Activated naive CD8-positive, alpha-beta T cell treated with anti-CD3 and anti-CD28 coated beads for 36 hours (primary cell): ENCODE measurements at places on chromosomes 4 and X. TPM values are rescaled to one million over a fixed set of nuclear protein-coding genes. Genes with fewer than 3 reads are reported as not detected.

DNA sequence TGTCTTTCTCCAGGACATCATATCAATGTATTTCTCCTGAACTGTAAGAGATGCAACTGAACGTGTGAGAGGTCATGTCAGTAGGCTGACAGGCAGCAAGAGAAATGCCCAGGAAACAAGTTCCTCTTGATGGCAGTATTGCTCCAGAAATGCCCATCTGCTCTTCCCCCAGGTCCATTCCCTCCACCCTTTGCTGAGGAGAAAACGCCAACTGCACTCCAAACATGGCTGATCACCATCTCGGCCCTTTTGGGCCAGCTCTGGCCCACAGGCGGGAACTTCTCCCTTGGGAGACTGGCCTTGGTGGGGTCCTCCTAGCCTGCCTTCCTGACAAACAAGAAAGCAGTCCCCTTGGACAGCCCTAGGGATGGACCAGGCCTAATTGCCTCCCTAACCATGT, 276.5 kb upstream of the AGTR2 start:
- no peak for DNase-seq

DNA sequence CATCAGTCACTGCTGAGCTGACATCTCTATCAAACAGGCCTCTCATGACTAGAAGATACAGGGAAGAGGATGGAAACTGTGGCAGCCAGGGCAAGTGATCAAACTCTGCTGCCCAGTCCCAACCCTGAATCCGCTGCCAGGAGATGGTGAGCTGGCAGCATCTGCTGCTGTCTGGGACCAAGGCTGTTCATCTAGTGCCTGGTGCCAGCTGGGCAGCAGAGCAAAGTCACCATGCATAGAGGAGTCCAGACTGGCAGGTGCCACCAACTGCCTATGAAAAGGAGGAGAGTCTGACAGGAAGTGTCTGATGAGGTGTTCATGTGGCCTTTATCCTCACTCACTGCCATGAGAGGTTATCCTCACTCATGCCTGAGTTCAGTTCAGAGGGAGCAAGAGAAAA, 518.9 kb downstream of the MID1IP1 start:
- no peak for DNase-seq

DNA sequence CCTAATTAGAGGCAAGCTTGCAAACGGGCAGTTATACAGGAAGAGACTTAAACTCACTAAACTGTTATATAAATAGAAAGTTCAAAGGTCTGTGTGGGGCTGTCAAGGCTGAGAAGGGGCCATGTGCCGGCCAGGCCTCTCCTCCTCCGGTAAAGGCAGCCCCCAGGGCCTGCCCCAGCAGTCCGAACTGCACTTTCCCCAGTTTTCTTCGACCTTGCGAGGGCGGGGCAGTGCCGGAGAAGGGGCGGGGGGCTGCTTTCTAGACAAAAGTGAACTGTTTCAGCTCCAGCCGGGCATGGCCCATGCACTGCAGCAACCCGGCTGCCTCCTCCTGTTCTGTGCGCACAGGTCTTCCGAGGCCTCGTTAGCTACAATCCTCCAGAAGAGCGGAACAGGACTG, 4.1 kb downstream of the AFF2 start:
- DNase-seq: no peak

GRCh38 chrX:105706041-105706440, 116.3 kb upstream of the NRK start:
- no peak for DNase-seq

DNA sequence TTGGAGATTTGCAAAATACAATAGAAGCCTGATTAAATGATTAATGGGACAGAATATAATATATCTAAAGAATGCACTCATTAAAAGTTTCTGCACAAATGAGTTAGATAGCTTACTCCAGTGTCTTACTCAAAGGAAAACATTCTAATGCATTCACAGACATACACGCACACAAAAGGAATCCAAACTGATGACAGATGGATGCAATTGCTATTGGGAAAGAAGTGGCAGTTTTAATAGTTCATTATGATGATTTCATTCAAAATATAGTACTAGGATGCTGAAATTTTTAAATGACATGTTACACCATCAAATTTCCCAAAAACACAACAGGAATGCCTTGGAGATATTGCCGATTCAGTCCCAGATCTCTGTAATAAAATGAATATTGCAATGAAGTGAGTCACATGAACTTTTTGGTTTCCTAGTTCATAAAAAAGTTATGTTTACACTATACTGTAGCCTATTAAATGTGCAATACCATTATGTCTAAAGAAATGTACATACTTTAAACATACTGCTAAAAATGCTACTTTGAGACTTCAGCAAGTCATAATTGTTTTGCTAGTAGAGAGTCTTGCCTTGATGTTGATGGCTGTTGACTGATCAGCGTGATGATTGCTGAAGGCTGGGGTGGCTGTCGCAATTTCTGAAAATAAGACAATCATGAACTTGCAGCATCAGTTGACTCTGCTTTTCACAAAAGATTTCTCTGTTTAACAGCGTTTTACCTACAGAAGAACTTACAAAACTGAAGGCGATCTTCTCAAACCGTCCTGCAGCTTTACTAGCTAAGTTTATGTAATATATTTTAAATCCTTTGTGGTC, 45.6 kb downstream of the BBS12 start:
- DNase-seq: no peak

DNA sequence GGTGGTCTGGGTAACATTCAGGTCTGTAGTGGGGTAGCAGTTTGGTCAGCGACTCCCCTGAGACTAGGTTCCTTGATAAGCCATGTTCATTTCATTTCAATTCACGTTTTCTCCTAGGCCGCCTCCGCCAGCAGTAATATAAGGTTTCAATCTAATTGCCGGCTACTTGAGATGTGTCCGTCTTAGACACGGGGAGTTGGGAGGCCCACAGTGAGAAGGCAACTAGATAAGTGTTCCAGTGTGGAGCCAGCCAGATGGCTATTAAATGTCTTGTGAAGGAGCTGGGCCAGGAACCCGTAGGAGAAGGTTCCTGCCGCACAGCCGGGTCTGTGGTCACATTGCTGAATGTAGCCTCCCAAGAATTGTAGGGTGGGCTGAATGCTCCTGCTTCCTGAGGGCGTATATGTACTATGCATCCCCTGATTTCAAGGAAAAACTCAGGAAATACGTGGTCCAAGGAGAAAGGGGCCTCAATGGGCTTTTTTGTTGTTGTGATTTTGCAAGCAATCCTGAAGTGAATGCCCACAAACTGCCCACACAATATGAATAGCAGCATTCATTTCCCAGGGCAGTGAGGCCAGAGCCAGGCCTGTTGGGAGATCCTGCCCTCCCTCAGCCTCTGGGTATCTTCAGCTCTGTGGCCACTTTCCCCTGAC, 220.6 kb upstream of the RPL34 start:
- no peak for DNase-seq

Gene MAGEA8
- total RNA-seq: not detected

GRCh38 chr4:96558466-96558865, 718.6 kb downstream of the PDHA2 start:
- no peak for DNase-seq

Gene RLIM
- total RNA-seq: 44.6 TPM

Gene GAGE12H
- not detected for total RNA-seq

GRCh38 chr4:111937368-111937767, 207.9 kb upstream of the FAM241A start:
- DNase-seq: no peak

- DNase-seq: no peak
These were observed 104.2 kb upstream of the PUDP start for GRCh38 chrX:7252013-7252610.

Gene F11
- not detected for total RNA-seq

DNA sequence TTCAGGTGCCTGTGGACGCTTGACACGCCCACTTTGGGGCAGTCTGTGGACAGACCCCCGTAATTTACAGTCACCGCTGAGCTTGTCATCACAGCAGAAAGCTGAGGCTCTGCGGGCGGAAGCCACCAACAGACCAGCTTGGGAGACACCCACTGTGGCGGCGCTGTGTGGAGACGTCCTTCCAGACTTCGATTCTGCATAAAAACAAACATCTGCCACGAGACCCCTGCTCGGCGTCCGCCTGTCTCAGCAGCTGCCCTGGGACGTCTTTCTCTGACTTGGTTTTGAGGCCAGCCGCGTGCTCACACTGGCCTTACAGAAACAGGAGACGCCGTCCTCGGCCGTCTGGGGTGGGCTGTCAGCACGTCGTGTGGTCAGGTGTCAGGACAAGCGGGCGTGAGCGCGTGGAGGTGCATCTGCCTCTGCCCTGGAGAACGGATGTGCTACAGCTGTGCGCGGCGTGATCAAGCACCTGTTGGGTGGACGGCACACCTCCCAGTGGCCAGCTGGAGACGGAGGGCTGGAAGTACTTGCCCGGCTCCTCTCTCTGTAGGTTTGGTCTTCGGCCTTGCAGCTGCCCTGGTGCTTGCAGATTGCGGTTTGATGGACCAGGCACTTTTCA, 37.5 kb downstream of the PIGG start:
- no peak for DNase-seq

GRCh38 chr4:113209652-113210320, 160.3 kb downstream of the ANK2 start:
- DNase-seq: no peak

DNA sequence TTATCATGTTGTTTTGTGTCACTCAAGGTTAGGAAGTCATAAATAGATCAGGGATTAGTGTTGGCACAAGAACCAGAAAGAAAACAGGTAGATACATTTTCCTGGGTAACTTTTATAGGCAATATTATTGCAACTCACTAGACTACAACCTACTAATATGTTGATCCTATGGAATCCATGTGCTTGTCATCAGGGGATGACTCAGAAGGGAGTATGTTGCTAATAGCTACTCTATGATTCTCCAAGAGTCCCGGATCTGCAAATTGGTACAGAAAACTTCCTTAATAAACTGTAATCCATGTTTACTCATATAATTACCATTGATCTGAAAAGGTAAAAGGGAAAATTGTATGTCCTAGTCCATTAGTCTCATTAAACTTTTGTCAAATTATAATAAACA, 11.7 kb upstream of the GNRHR start:
- no peak for DNase-seq

DNA sequence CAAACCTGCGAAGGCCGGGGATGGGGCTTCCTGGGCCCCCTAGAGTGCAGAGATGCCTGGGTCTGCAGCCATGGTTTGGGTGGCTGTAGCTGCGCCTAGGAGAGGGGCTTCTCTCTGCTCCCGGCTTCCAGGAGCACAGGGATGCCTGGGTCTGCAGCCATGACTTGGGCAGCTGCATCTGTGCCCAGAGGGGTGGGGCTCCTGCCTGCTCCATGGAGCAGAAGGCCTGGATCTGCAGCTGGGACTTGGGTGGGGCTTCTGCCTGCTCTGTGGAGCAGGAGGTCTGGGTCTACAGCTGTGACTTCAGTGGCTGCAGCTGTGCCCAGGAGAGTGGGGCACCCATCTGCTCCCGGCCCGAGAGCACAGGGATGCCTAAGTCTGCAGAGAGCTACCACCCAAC, 20.8 kb downstream of the SPON2 start:
- no peak for DNase-seq

- no peak for DNase-seq
These were observed 12.7 kb downstream of the MAD2L1 start for GRCh38 chr4:120053911-120054310.

- no peak for DNase-seq
These were observed 61.6 kb upstream of the TEX13A start for GRCh38 chrX:105282077-105282476.

- DNase-seq: no peak
These were observed 331.8 kb upstream of the TENM3 start for GRCh38 chr4:181911420-181911819.

GRCh38 chr4:101262683-101263082, 84.6 kb downstream of the PPP3CA start:
- no peak for DNase-seq

GRCh38 chrX:64427281-64427680, 32.0 kb upstream of the MTMR8 start:
- DNase-seq: no peak

Gene PRR32
- total RNA-seq: not detected

DNA sequence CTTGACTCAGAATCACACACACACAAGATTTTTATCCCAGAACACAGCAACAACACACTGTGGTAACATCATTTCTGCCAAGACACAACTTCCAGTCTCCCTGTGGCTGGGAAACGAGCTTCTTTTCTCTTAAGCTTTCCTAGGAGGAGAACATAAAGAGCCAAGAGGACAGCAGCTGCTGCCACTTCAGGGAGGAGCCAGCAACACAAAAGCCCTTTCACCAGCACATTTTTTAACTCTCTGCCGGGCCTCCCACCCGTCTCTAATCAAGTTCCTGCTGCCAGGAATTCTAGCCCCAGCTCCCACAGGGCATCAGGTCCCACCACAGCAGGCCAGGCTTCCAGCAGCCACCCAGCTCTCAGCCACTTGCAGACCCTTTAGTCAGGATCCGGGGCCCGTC, 22.4 kb downstream of the FAT1 start:
- no peak for DNase-seq

Gene PLK4
- 44.7 TPM for total RNA-seq

Gene GABRE
- not detected for total RNA-seq

Gene TMPRSS11B
- total RNA-seq: not detected

Gene CXCL1
- not detected for total RNA-seq

DNA sequence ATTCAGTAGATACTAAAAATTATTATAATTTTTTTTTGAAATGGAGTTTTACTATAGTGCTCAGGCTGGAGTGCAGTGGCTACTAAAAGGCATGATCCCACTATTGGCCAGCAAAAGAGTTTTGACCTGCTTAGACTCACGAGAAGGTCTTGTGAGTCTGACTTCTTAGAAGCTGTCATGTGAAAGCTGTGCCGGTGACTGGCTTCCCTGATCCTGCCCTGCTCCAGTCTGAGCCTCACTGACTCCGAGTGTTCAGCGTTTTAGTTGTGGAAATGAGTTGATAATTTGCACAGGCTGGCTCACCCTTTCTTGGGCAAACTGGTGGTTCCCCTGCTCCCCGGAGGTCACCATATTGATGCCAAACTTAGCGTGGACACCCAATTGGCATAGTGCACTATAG, 16.4 kb upstream of the CXCL8 start:
- no peak for DNase-seq

Gene GAB3
- total RNA-seq: 2.5 TPM

Gene ADH1C
- not detected for total RNA-seq

DNA sequence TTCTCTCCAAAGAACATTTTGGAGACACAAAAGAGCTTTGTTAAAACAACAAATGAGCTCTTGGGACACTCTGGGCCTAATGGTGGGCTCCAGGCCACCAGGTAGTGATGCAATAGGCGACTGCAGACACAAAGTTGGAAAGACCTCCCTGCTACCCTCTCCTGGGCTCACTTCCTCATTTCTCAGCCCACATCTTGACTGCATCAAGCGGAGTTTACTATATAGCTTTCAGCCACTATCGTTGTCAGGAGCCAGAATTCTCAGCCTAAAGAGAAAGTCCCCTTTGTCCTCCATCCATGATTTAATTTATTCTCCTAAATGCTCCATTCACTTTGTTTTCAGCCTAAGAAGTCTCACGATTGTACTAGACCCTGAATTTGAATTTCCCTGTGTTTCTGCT, 114.9 kb downstream of the EFHC2 start:
- DNase-seq: no peak

Gene CCDC158
- total RNA-seq: not detected
